ENCODE measurements at places on chromosomes 12 and 14. TPM values are rescaled to one million over a fixed set of nuclear protein-coding genes. Genes with fewer than 3 reads are reported as not detected.

The POTEM gene
- not detected for total RNA-seq

The LIN7A gene
- total RNA-seq, result 27.7 TPM

The PALS1 gene
- total RNA-seq, result 11.5 TPM

The OASL gene
- total RNA-seq, result 0.21 TPM

The VEZT gene
- 74.7 TPM for total RNA-seq

The GAS2L3 gene
- total RNA-seq, result 10.9 TPM

The LRRC23 gene
- 9.0 TPM for total RNA-seq

The AKT1 gene
- 157 TPM for total RNA-seq

The RILPL2 gene
- total RNA-seq, result 4.1 TPM

The GLT8D2 gene
- total RNA-seq, result 64.7 TPM

DNA sequence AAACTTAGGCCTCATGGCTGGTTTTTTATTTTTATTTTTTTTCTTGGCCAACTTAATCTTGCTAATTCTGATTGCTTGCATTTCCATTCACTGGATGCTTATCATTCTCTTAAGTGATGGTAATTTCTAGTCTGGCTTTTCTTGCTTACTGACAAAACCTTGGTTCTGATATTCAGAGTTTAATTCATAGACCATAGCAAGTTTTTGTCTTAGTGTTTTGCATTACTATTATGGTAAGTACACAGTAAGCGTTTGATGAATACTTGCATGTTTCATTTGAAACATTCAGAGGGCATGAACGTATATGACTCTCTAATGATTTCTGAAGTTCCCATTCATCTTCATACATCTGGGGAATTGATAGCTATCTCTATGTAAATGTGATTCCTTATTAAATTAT, 55.8 kb downstream of the GPHN start:
- DNase-seq, result no peak

DNA sequence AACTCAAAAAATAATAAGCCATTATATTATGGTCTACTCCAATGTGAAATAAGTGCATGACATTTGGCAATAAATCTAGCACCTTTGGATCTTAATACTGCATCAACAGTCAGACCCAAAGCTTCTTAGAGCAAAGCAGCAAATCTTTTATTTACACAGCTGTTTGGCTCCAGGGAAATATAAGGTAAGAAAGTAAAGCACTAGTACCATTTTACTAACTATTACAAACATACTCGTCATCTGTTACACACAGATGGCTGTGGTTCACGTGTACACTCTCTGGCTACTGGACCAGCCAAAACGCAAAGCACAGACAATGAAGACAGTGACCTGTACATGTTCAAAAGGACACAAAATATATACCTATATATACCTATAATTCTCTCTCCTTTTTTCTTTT, 2.8 kb downstream of the FGD6 start:
- no peak for DNase-seq

GRCh38 chr14:65805113-65805473, 392.6 kb downstream of the FUT8 start:
- no peak for DNase-seq

GRCh38 chr14:76971549-76971948, 57.0 kb downstream of the IRF2BPL start:
- no peak for DNase-seq

GRCh38 chr14:63642656-63643382, 1.1 kb upstream of the WDR89 start:
- no peak for DNase-seq

- DNase-seq, result no peak
These were observed 149.3 kb downstream of the ESRRB start for GRCh38 chr14:76525106-76525821.

- DNase-seq, result no peak
These were observed 40.4 kb upstream of the GZMB start for GRCh38 chr14:24674204-24674970.

DNA sequence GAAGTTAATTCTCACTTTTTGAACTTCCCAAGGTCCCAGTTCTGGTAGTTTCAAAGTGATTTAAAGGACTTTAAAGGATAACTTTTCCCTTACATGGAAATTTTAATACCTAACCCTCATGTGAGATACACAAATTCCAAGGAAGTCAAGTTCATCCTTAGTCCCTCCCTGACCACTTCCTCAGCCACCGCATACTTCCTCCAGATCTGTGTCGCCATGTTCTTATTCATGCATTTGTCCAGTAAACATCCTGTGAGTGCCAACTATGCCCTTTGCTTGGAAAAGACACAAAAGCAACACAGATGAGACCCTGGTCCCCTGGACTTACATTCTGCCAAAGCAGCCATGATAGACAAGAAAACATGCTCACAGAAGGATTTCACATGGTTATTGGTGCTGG, 206.6 kb downstream of the KSR2 start:
- no peak for DNase-seq

DNA sequence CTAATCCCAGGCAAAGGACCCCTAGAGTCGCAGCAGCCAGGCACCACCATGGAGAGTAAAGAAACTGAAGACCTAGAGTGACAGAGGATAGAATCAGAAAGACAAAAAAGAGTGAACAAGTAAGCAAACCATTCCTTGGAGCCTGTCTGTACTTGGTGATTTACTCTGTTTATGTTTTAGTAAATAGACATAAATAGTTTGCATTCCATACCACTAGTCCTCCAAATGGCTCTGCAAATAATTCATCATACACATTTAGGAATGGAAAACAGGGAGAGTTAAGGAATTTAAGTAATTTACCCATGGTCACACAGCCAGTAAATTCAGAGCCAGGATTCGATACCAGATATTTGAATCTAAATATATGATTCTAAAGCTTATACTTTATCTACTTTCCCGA, 2.8 kb downstream of the OLR1 start:
- no peak for DNase-seq

DNA sequence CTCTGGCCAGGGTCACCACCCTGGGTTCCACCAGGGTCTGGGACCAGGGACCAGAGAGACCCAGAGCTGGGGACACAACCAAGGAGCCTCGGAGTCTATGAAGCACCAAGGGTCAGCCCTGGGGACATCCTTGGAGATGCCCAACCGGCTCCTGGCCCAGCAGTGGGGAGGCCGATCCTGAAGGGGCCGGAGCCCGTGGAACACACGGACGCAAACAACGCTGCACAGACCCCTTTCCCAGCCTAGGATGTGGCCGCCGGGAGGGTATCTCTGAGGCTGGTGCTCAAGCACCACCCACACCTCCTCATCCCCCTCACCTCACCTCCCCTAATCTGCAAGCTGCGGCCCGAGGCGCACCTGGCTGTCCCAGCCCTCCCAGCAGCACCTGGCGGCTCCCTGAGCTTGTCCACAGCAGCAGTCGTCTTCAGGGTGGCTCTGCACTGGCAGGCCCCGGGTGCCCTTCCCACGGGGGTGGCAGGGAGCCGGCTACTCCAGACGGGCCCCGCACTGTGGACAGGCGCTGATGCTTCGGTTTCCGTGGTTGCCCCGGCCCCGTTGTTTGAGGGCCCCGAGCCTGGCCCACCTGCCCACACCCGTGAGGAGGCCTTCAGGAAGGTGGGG, 146.8 kb upstream of the C14orf180 start:
- peak; percentile 83 for DNase-seq

DNA sequence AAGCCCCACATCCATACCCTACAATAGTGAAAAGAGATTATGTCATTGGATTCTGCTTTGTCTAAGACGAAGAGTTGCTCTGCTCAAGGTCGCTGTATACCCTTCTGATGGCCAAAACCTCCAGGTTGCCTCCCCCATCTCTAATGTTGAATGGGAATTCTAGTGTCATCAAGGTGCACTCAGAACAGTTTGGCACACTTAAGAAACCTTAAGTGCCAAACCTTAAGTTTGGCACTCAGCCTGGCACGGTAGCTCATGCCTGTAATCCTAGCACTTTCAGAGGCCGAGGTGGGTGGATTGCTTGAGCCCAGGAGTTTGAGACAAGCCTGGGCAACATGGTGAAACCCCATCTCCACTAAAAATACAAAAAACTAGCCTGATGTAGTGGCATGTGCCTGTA, 1245.6 kb upstream of the SEL1L start:
- DNase-seq, result no peak

GRCh38 chr12:93198086-93198485, 179.6 kb upstream of the NUDT4 start:
- no peak for DNase-seq

- no peak for DNase-seq
These were observed 125.5 kb downstream of the SPTSSA start for GRCh38 chr14:34336501-34336900.

DNA sequence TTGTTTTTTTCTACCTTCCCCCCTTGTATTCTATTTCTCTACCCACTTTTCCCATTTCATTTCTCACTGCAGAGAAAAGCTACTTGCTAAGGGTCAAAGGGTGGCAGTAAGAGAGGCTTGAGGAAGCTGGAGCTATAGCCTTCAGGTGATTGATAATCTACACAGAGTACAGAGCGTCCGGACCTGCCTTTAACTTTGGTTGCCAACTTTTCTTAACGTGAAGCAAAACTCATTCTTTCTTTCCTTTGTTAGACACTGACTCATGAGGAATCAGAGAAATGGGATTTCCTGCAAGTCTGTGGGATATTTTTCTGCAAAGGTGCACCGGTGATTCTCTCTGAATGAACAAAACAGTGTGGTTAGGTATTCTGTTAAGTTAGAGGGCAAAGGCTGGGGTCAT, 133.3 kb downstream of the RMST start:
- no peak for DNase-seq

DNA sequence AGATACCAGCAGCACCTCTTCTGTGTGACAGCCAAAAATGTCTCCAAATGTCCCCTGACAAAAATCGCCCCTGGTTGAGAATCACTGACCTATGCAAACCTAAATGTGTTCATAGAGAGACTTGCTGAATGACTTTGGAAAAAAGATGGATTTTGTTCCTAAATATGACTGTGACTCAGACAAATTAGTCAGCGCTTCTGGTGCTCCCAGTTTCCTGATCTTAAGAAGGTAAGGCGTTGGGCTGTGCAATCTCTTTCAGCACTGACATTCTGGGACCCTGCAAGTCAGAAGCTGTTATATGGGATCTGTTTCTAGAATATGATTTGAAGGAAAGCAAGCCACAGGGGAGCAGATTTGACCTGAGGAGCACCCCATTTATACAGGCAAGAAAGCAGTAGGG, 90.6 kb upstream of the PWP1 start:
- no peak for DNase-seq

DNA sequence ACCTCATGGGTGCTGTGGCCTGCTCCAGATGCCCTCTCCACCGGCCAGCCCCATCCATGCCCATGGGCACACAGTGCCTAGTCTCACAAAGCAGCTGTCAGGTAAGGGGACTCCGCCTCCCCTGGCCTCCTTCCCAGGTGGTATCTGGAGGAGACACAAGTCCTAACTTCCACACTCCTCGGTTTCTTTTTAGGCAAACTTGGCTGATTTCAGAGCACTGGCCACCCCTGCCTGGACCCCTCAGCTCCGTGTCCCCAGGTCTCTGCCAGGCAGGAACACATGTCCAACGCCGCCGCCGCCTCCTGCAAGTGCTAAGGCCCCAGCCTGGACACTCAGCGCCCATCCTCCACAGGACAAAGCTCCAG, 324.1 kb upstream of the DIO3 start:
- DNase-seq, result no peak

- DNase-seq, result no peak
These were observed 9.8 kb upstream of the KRT8 start for GRCh38 chr12:52914576-52915121.

DNA sequence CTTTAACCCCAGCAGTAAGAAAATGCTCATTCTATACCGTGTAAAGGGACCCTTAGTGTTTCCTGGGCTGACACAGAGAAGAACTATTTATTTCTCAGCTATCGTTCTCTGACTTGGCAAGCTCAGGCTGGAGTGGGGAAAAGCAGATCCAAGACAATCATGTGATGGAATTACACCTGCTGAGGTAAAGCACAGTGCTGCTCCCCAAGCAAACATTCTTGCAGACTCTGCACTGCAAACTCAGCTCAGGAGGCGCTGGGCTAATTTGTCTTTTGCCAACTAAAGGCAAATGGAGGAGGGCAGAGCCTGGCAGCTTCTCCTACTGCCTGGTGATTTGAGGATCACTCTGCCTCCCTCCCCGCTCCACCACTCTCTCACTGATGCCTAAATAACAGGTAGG, 57.8 kb upstream of the FUT8 start:
- DNase-seq, result no peak

DNA sequence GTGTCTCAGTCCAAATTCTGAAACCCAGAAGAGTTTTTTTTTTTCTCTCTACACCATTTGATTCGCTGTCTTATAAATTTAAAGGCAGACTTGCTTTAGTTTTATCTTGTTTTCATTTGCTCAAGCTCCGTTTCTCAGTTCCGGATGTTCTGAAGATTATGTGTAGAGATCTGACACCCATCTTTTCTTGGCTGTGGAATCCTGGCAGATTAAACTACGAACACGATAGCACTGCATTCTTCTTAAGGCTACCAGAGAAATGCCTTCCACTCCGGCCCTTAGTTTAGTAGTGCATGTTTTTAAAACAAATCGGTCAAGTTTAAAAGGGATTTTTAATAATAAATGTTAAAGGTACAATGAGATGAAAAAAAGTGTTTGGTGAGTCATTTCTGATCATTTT, 106.4 kb downstream of the LMO3 start:
- DNase-seq, result no peak

DNA sequence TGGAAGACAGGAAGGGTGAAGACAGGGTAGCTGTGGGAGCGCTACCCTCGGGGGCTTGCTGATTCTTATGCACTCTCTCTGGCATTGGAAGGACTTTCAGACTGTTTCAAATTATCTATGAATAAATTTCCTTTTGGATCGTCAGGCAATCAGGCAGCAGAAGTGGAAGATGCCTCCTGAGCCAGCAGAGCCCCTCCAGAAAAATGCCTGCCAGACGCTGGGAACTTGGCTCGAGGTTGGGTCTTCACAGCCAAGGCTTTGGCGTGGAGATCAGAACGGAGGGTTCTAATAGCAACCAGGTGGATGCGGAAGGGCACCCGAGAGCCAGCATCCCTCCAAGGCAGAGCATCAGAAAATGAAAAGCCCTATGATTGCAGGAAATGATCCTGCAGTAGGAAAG, 119.2 kb upstream of the RFLNA start:
- no peak for DNase-seq

DNA sequence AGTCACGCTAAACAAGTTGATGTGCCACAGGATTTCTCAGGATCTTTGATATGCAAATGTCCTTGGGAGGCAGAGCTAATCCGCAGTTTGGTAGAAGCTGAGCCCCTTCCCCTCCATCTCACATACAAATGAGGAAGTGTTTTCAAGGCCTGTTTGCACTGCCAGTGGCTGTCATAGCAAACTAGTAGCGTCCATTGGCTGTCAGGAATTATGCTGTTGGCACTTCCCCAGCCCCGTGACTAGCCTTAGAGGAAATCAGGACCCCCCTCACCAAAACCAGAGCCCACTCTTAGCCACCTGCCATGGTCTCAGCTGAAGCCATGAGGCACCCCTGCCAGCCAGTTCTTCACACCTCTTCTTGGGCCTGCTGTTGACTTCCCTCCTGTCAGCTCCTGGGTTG, 253.9 kb downstream of the CACNA1C start:
- no peak for DNase-seq

GRCh38 chr14:32710731-32711680, 227.7 kb upstream of the NPAS3 start:
- DNase-seq, result no peak

- DNase-seq, result no peak
These were observed 62.2 kb upstream of the DIO3 start for GRCh38 chr14:101499080-101499479.

Data from osteocyte (in vitro differentiated cells).